ENCODE measurements at places on chromosomes 5 and 9. TPM values are rescaled to one million over a fixed set of nuclear protein-coding genes. Genes with fewer than 3 reads are reported as not detected.

GRCh38 chr5:52906343-52906742 lies 82.8 kb upstream of the ITGA2 start:
- no peak for DNase-seq

GRCh38 chr5:150641006-150641570 lies 628 bp downstream of the SYNPO start:
- no peak for DNase-seq

- no peak for DNase-seq
Observed at GRCh38 chr9:792331-793260, 48.9 kb upstream of the DMRT1 start.

DNA sequence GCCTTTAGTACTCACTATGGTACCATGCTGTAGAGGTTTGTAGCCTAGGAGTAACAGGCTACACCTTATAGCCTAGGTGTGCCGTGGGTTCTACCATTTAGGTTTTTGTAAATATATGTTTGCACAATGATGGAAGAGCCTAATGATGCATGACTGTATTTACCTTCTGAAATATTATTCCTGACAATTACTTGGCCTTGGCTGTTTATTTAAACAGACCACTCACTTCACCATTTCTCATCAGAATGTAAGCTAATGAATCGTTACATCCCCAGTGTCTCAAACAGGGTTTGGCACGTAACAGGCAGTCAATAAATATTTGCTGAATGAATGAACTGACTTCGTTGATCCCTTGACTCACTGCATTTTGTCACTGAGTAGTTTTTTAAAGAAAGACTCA lies 93.1 kb downstream of the MED27 start:
- no peak for DNase-seq

Gene EIF4EBP3
- total RNA-seq = 16.1 TPM

Gene DENND4C
- 18.4 TPM for total RNA-seq

DNA sequence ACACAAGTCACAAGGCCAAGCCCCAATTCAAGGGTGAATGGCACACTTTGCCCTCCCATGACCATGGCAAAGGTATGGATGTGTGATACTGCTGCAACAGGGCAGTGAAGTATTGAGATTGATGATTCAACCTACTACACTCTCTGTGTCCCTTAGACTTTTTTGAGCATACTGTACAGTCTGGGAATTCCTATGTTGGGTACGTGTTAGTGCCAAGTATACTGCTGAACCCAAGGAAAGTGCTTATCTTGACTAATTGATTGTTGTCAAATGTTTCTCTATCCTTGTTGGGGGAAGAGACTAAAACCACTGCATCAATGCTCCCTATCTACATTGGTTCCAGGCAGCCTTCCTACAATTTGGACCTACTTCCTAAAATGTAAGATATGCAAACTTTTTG lies 93.7 kb downstream of the NDFIP1 start:
- no peak for DNase-seq

Gene FBXO10
- total RNA-seq = 2.9 TPM

Gene LECT2
- total RNA-seq = not detected

DNA sequence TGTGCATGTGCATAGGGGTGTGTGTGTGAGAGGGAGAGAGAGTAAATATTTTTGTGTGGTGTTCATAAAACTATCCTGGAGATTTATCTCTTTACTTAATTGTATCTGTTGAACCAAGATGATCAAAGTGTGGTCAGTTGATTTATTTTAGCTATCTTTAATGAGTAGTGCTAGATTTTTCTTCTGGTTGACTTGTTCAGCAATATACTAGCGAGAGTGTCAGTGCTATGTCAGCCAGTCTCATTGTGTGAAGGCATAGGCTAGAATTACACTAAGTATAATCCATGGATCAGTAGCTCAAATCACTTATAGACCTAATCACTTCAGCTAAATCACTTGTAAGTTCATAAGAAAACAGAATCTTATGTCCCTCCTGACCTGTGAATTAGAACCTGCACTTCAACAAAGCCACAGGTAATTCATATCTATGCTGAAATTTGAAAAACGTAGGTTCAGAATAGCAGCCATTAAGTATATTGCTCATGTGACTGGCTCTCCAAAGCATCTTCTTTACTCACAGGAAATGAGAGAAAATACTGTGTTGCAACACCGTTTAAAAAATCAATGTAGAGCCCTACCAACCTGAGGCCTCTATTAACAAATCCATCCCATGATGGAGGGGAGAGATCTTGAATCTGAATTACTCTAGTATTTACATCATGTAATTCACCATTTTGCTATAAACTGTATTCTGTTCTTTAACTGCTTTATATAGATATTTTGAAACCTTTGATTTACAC lies 203.1 kb upstream of the ACTBL2 start:
- DNase-seq = no peak

DNA sequence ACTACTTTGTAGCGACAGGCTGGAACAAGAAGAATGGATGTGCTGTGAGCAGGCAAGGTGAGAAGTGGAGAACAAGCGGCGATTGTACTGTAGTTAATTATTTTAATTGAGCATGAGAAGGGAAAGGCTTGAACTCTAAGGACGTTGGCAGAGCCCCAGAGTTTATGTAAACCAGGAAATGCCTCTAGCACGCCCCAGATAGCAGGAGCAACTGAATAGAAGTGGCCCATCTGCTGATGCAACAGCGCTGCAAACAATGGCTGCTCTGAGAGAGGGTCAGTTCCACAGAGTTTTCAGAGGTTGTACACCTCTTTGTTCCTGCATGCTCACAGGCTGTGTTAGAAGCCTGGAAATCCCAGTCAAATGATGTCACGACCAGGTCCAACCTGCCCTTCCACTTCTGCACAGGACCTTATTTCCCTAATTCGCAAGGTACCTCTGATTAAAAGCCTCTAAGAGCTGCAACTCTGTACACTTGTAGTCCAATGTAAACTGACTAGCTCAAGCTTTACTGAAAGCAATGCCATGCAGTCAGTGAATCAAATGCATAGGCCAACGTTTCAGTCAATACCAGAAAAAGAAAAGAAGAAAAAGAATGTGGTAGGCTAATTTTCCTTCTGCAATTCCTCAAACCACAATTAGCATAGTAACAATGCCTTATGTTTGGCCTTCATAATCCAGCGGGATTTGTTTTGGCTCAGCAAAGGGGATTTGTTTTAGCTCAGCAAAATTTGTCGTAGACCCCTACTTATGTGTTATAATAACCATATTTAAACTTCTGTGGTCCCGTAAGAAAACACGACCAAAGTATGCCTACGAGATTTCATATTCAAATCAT lies 119.6 kb upstream of the RETREG1 start:
- DNase-seq = no peak

Gene SHISAL2B
- total RNA-seq = not detected

DNA sequence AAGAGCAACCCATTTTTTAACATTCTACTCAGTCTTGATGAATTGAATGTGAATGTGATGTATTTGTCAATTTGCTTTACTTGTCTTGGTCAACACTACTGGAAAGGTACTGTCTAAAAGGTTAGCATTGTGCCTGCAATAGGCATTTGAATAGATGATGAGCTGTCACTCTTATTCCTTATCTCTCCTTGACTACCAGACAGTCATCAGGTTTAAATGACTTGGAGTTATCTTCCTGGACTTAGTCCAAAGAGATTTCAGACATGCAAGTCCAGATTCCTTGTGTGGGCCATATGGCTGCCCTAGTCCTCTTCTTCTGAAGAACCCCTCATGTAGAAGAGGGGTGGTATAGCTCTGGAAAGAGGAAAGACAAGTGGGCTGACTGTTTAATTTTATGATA lies 4.8 kb downstream of the ARHGEF28 start:
- no peak for DNase-seq

DNA sequence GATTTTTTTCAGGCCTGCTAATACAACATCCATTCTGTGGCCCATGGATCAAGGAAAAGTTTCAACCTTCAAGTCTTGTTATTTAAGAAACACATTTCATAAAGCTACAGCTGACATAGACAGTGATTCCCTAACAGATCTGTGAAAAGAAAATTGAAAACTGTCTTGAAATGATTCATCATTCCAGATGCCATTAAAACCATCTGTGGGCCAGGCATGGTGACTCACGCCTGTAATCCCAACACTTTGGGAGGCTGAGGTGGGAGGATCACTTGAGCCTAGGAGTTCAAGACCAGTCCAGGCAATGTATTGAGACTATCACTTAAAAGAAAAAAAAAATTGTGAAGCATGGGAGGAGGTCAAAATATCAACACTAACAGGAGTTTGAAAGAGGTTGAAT lies 6.0 kb downstream of the RAPGEF6 start:
- DNase-seq = no peak

DNA sequence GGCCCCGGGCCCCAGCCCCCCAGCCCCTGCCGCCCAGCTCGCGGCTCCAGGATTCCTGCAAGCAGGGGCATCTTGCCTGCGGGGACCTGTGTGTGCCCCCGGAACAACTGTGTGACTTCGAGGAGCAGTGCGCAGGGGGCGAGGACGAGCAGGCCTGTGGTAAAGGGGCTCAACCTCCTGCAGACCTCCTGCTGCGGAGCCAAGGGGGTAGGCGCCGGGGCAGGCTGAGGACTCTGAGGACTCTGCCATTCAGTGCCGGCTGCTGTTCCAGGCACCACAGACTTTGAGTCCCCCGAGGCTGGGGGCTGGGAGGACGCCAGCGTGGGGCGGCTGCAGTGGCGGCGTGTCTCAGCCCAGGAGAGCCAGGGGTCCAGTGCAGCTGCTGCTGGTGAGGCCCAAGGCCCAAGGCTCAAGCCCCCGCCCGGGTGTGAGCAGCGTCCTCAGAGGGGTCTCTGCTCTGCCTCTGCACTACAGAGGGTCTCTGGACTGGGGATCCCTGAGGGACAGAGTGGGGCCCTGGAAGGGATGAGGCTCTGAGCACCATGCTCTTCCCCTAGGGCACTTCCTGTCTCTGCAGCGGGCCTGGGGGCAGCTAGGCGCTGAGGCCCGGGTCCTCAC lies 3.4 kb downstream of the MAMDC4 start:
- DNase-seq = no peak

Gene SLC12A7
- total RNA-seq = 24.4 TPM

- DNase-seq = no peak
Observed at GRCh38 chr9:83935276-83935935, 14.2 kb upstream of the KIF27 start.

GRCh38 chr5:72661405-72661804 lies 154.2 kb upstream of the ZNF366 start:
- DNase-seq = no peak

- no peak for DNase-seq
Observed at GRCh38 chr9:76717176-76717575, 47.1 kb upstream of the PCA3 start.

- peak; percentile 41 for DNase-seq
Observed at GRCh38 chr9:5510360-5510931, at the start of gene PDCD1LG2. PDCD1LG2 (plus strand) TSS chr9:5510531; CDS start chr9:5522547, 12,016 bp downstream.

Gene GPSM1
- 18.3 TPM for total RNA-seq

GRCh38 chr5:6452622-6453504 lies 4.2 kb downstream of the UBE2QL1 start:
- DNase-seq = no peak

DNA sequence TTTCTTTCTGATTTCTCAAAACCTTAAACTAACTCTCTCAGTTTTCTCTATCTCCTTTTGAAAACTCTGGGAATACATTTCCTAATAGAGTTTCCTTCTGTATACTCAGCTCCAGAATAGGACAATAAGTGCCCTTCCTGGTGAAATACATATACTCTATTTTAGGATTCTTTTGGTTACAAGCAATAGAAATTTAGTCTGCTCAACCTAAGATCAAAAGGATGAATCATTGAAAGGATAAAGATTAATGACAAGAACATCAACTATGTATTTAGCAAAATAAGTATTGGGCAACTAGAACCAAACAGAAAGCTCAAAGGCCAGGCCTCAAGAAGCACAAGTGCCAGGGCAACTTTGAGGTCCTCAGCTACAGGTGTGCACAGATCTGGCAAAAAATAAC lies 127.1 kb downstream of the ADAMTSL1 start:
- no peak for DNase-seq

DNA sequence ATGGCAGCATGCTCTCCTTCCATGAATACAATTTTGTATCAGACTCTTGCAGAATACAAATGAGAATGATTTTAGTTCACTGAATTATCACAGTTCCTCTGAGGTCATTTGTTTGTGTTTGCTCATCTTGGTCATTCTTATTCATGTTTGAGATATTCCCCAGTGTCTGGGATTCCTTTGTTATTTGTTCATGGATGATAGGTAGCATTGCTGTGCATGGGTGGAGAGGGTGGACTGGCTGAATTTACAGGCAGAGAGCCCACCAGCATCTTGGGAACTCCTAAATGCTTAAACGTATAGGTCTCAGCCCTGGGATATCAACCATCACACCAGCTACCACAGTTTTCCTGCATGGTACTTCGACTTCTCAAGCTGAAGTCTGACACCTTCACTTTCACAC lies 459.8 kb downstream of the CCDC171 start:
- DNase-seq = no peak

GRCh38 chr5:13673511-13673910 lies 271.0 kb downstream of the DNAH5 start:
- no peak for DNase-seq
